ENCODE measurements at places on chromosomes 13 and 19.

- DNase-seq, result no peak
Measured at GRCh38 chr19:55500368-55500952, 12.2 kb downstream of the SSC5D start.

DNA sequence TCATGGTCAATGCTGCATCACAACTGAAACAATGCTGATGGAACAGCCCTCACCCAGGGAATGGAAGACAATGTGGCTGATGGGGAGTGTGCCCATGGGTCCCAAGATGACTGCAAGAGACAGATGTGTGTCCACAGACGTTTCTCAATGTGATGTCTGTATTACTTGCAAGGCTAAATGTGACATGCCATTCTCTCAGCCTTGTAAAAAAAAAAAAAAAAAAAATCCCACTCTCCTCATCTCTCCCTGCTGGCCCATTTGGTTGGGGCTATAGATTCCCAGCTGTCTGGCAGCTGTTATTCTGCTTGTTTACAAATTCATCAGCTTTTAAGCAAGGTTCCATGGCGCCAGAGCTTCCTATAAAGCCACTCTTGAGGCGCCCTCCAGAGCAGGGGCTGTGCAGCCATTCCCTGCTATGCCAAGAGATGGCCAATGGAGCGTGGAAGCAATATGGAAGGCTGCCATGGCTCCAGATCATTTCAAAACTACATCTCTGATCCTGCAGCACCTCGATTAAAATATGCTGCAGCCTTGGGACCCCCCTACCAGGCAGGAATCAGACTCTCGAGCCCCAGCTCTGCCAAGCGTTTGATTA, 294.8 kb downstream of the FOXO1 start:
- no peak for DNase-seq

- no peak for DNase-seq
Measured at GRCh38 chr13:94640721-94641120, 39.1 kb downstream of the GPR180 start.

GRCh38 chr19:19626516-19627472, 1.2 kb downstream of the LPAR2 start:
- DNase-seq, result no peak

DNA sequence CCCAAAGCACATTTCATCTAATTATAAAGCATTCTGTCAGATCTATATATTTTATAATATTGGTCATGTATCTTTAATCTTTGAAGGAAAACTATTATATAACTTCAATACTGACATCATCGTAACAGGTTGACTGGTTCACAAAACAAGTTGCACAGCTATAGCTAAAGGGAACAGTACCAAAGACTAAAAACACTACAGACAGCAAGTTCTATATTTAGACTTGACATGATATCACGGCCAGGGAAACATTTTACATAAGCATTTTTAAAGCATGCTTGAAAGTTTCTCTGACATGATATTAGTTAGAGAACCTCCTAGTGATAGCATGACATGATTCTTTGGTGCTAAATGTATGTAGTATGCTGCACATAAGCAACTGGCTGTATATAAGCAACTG, 182.5 kb downstream of the NDFIP2 start:
- DNase-seq, result no peak

- no peak for DNase-seq
Measured at GRCh38 chr13:79673993-79674377, 193.0 kb downstream of the NDFIP2 start.

GRCh38 chr19:4063369-4064148, 3.1 kb downstream of the ZBTB7A start:
- DNase-seq, result no peak

DNA sequence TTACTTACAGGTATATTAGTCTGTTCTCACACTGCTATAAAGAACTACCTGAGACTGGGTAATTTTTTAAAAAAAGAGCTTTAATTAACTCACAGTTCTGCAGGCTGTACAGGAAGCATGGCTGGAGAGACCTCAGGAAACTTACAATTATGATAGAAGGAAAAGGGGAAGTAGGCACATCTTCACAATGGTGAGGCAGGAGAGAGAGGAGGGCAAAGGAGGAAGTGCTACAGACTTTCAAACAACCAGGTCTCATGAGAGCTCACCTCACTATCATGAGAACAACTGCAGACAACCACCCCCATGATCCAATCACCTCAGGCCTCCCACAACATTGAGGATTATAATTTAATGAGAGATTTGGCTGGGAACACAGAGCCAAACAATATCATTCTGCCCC, 511.7 kb downstream of the SLITRK6 start:
- DNase-seq, result no peak

GRCh38 chr13:113106711-113107351, 1.2 kb downstream of the F7 start:
- DNase-seq, result no peak

GRCh38 chr13:84658491-84659358, 776.5 kb upstream of the SLITRK1 start:
- no peak for DNase-seq

GRCh38 chr13:102462570-102462969, 60.7 kb upstream of the FGF14 start:
- DNase-seq, result no peak

GRCh38 chr19:55251341-55252081, 7.3 kb downstream of the PPP6R1 start:
- peak; percentile 28 for DNase-seq

GRCh38 chr13:74633734-74634133, 499.5 kb upstream of the KLF12 start:
- DNase-seq, result no peak

GRCh38 chr13:112032186-112032993, 34.6 kb upstream of the SOX1 start:
- no peak for DNase-seq

GRCh38 chr13:98930151-98930591, 47.7 kb downstream of the DOCK9 start:
- no peak for DNase-seq

GRCh38 chr19:16883522-16883921, 5.3 kb upstream of the F2RL3 start:
- DNase-seq, result no peak

GRCh38 chr13:32031025-32031814, at the start of gene FRY:
TSS of gene FRY (plus strand) at chr13:32031774. CDS start at chr13:32031796, 22 bp downstream.
- DNase-seq, result peak; percentile 44

DNA sequence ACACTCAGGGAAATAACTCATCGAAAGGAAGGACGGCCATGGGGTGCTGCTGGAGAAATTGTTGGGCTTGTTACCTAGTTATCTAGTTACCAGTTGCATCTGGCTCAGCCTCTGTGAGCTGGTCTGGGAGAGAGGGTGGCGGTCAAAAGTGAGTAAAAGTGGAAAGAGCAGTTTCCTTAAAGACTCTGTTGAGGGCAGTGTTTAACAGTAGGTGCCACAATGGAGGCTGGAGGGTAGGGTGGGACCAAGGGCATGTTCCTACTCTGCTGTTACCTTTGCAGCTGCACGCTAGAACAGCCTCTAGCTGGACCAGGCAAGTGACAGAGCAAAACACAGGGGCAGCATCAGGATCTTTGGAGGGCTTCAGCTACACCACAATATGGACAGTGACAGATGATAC, 228.8 kb upstream of the STARD13 start:
- DNase-seq, result no peak

DNA sequence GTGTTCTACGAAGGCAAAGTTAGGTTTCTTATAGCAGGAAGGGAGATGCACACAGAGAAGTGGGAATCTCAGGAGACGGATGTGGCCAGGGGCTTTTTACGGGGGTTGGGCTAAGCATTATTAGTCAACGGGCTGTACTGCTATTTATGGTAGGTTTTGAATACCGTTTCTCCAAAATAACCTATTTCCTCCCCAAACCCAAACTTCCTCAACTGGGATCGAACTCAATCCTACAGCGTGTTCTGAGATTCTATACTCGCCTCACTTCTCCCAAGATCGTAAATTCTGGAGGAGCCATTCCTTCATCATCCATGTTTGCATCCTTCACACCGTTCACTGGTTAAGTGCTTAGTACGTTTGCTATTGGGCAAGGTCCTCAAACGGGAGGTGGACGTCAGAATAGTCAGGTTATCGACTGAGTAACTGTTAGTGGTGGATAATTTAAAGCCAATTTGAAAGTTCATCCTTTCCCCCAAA, 1.2 kb upstream of the TRIM13 start:
- DNase-seq, result no peak

DNA sequence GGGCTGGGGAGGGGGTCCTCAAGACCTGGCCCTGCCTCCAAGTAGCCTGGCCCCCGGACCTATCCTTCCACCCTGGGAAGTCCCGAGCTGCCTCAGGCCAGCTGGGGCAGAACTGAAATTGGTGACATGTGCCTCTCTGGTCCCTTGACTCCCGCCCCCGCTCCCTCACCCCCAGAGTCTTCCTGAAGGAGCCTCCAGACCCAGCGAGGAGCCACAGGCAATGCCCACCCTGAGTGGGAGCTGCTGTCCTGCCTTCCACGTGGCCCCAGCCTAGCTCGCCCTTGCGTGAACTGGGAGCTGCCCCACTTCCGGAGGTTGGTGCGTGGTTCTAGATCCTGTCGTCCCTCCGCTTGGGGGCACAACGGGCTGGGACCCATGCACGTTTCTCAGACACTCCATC, 34.6 kb downstream of the CEBPA start:
- no peak for DNase-seq

GRCh38 chr13:97262058-97262457, 39.9 kb downstream of the MBNL2 start:
- DNase-seq, result no peak

GRCh38 chr13:21318891-21319532, 140.1 kb downstream of the ZDHHC20 start:
- no peak for DNase-seq

DNA sequence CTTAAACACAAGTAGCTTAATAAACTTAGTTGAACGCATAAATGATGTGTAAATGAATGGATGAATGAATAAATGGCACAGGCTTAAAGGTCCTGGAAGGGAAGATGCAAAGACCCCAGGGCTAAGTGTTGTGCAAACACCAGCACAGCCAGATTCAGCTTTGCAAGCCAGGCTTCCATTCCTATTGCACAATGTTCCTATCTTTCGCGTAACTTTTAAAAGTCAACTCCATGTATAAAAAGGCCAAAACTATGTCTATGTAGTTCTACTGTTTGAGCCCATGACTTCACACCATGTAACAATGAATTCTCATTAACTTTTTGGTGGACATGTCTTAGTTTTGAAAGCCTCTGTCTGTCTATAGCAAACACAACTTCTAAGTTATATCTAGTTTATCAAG, 226.0 kb downstream of the NALCN start:
- no peak for DNase-seq

DNA sequence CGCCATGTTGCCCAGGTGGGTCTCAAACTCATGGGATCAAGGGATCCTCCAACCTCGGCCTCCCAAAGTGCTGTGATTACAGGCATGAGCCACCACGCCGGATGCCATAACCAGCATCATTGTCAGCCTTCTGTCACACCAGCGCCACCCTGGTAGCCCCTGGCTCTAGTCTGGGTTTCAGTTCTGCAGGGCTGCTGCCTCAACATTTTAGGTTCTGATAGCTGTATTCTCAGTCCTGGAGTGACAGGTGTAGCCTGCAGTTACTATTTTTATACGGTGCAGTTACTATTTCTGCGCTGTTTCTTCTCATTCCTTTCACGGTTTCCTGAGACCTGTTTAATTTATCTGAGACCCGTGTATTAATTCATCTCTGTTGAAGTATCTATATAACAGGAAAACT, 57.1 kb downstream of the TRPM4 start:
- DNase-seq, result no peak

DNA sequence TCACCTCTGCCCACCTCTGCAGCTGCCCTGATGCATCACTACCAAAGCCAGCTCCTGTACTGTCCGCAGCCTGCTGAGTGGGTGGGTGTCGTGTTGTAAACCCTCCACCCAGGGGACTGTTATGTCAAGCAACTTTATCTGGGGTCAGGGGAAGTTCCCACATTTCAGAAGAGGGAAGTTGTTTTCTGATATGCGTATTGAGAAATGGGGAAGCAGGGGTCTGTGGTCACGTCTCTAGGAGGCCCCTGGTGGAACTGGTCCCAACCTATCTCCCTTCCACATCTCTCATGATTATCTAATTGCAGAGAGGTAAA, 31.2 kb downstream of the CLEC17A start:
- DNase-seq, result no peak

DNA sequence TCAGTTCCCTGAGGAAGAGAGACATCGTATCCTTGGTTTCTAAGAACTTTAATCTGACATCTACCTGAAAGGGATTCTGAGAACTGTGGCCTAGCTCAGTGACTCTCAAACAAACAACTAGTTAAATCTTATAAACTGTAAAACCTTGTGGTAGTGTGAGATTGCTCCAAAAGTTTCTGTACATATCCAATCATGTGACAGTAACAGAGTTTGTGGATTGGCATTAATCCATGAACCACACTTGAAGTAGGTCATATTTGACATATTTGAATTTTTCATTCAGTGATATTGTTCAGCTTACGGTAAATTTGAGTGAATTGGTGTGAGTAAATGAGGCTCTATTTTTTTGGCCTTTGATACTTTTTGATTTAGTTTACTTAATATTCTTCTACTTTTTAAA, 15.0 kb downstream of the TDRD3 start:
- no peak for DNase-seq

GRCh38 chr13:106569233-106570095, 1.5 kb upstream of the ARGLU1 start:
- DNase-seq, result no peak
